MCF 10A (cell line): ENCODE measurements at places on chromosomes 16 and 17. TPM values are rescaled to one million over a fixed set of nuclear protein-coding genes. Genes with fewer than 3 reads are reported as not detected.

DNA sequence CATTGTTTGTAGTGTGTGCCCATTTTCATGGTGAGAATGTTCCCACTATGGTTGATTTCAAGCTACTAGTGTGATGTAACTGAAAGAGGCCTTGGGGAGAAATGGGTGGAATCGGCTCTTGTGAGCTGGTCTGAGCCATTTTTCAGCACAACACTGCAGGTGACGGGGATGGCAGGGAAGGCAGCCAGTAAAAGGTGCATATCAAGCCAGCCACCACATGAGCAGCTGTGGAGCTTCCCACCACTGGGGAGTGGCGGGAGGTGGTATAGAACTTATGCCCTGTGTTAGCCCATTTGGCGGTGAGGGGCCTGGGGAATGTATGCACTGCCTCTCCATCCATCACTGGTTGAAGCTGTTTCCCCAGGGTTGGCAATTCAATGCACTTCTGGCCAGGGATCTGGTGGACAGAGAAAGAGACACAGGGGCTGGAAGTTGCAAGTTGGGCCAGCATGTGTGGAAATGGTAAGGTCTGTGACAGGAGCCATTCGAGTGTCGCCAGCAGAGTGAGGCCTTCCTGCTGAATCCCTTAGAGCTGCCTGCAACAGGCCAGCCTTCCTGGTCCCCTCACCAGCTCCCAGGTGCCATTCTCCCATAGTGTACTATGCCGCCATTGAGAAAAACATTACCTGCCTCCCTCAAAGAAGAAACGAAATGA lies 31.7 kb upstream of the BRD7 start:
- DNase-seq, result no peak

DNA sequence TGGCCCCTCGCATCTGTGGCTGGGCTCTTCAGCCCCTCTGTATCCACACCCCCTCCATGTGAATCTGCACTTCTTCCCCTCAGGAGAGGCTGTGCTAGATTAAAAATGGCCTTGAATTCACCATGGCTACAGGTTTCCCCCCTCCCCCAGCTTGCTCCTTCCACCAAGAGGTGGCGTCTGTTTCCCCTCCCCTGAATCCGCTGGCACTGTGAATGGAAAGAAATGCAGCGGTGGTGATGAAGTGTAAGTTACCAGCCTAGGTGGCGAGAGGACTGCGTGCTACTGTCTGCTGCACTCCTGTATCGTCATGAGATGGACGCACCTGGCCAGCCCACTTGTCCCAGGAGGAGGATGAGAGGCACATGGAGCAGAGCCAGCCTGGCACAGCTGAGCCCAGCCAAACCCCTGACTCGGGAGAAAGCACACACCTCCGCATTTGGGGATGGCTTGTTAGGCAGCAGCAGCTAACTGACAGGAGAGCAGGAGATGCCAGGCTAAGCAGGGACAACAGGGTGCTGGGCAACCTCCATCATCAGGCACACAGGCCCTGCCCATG lies 26.2 kb downstream of the TNFRSF13B start:
- no peak for DNase-seq

GRCh38 chr16:26177438-26177837 lies 485.7 kb downstream of the HS3ST4 start:
- DNase-seq, result no peak

- peak; percentile 44 for DNase-seq
Observed at GRCh38 chr16:30927789-30928378, 4.5 kb downstream of the FBXL19 start.

DNA sequence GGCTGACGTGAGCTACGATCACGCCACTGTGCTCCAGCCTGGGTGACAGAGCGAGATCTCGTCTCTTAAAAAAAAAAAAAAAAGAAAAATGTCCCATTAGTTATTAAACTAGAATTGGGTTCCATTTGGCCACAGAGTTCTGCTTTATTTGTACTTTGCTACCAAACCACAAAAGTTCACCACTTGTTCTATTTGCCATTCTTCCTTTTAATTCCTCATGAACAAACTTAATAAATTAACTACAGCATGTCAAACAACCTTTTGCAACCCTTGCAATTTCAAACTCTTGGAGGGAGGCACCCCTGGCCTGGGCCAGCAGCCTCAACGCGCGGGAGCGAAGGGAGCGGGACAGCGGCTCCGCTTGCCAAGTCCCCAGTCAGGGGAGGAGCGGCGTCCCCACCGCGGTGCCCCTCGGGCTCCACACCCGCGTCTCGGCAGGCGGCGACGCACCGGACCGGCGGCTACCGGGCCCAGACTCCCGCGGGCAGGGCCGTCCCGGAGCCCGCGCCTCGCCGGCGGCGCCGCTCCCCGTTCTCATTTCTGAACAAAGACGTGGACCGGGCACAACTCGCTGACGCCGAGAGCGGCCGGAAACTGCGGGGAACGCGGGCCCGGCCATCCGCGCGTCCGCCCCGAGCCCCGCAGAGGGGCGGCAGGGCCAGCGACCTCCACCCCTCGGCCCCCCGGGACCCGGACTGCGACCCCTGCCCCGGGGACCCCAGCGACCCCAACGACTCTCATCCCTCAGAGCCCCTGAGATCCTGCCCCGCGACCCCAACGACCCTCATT lies 775 bp downstream of the CYTH1 start:
- DNase-seq, result peak; percentile 38

GRCh38 chr16:88772871-88773811 lies 11.9 kb downstream of the PIEZO1 start:
- no peak for DNase-seq

The CES5A gene
- not detected in 2 replicates for total RNA-seq

The SCIMP gene
- not detected in 2 replicates for total RNA-seq

The CDH13 gene
- 49.3 and 55.2 TPM in 2 replicates for total RNA-seq

The NPIPA7 gene
- 19.5 and 20.1 TPM in 2 replicates for total RNA-seq

The GNG13 gene
- total RNA-seq, result not detected in 2 replicates

The NPIPB8 gene
- not detected in 2 replicates for total RNA-seq
